Esophagus muscularis mucosa (tissue), 4 donors: ENCODE measurements at places on chromosomes 11 and 22. TPM values are rescaled to one million over a fixed set of nuclear protein-coding genes. Genes with fewer than 3 reads are reported as not detected.
A peak's percentile ranks its signal among the peaks of the same experiment; 100 is the strongest.

GRCh38 chr11:33682446-33682845, 18.2 kb downstream of the C11orf91 start:
- H3K4me3 ChIP-seq: no peak overlapping the region
- H3K36me3 ChIP-seq: no peaks in the 10 kb centered on the region
- peaks cover 7% of the 10 kb centered on the region for H3K27me3 ChIP-seq
- H3K27ac ChIP-seq: no peak overlapping the region
- H3K4me1 ChIP-seq: no peaks in the 10 kb centered on the region

GRCh38 chr11:29127461-29127860, 889.4 kb downstream of the KCNA4 start:
- H3K36me3 ChIP-seq: no peaks in the 10 kb centered on the region
- no peak for DNase-seq
- H3K27me3 ChIP-seq: no peaks in the 10 kb centered on the region
- H3K27ac ChIP-seq: no peak overlapping the region
- no peaks in the 10 kb centered on the region for H3K4me1 ChIP-seq

DNA sequence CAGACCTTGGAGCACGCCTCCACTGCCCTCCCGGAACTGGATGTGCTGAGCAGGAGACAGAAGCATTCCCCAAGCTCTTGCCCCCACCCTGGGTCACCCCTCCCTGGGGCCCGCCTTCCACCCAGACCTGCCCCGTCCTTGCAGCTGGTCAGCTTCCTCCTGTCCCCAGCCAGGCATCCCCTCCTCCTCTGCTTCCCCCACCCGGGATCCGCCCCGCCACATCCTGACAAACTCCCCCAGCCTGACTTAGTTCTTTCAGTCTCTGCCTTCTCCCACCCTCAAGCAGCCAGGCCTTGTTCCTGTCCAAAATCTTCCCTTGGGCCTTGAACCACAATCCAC, 1.1 kb upstream of the PLXNB2 start:
- H3K36me3 ChIP-seq: no peaks in the 10 kb centered on the region
- peak; percentile 95 for DNase-seq
- peak overlapping the region; percentile 93 for H3K27ac ChIP-seq
- H3K27me3 ChIP-seq: no peaks in the 10 kb centered on the region
- H3K4me3 ChIP-seq: no peak overlapping the region

- H3K27me3 ChIP-seq: peaks cover 4% of the 10 kb centered on the region
- no peak overlapping the region for H3K4me3 ChIP-seq
- H3K4me1 ChIP-seq: peaks cover 38% of the 10 kb centered on the region
- H3K36me3 ChIP-seq: no peaks in the 10 kb centered on the region
- DNase-seq: no peak
Observed at GRCh38 chr11:61512435-61512834, 3.9 kb downstream of the LRRC10B start.

DNA sequence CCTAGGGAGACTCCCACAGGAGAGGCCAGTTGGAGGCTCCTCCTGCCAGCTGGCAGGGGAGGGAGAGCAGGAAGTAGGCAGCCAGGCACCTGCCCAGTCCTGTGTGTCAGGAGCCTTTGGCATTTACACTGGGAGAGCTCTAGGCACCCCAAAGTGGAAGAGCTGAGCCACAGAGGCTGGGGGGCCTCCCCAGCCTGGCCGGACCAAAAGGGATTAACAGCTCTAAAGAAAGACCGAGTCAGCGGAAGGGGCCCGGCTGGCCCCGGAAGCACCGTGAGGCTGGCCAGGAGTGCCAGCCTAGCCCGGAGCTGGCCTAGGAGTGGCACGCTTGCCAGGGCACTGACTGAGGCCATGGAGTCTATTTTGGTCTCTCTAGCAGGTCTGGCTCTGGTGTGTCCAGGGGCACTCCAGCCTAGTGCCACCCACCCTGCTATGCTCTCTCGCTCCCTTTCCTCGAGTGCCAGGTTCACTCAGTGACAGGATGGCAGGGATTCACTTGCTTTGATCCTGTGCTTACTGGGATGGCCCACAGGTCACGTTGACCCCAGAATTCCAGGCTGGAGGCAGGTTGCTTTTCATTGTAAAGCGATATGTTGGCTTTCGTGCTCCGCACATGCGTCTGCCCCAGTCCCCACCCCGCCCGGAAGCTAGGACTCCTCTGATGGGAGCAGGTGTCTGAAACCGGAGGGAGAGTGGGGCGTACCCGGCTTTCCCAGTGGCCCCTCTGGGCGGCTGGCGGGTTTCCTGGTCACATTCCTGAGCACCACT, 3.3 kb upstream of the KMT5B start:
- no peak overlapping the region for H3K4me3 ChIP-seq
- H3K4me1 ChIP-seq: peaks cover 23% of the 10 kb centered on the region
- H3K27me3 ChIP-seq: no peaks in the 10 kb centered on the region
- H3K27ac ChIP-seq: no peak overlapping the region
- H3K36me3 ChIP-seq: no peaks in the 10 kb centered on the region
- no peak for DNase-seq

DNA sequence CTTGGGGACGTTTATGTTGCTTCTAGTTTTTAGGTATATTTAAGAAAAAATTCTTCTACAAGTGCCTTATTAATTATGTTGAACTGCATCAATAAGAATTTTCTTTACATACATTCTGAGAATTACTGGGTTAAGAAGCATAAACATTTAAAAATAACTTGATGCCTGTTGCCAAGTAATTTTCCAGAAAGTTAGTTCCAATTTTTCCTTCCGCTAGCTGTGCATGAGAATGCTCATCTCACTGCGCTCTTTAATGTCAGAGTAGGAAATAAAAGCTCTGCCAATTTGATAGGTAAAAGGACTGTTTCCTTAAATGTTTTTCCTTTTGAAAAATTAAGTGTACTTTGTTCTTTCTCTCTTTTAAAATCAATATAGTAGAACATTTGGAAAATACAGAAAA, 113.1 kb upstream of the ZBED5 start:
- no peak overlapping the region for H3K27ac ChIP-seq
- no peak for DNase-seq
- H3K36me3 ChIP-seq: no peaks in the 10 kb centered on the region

DNA sequence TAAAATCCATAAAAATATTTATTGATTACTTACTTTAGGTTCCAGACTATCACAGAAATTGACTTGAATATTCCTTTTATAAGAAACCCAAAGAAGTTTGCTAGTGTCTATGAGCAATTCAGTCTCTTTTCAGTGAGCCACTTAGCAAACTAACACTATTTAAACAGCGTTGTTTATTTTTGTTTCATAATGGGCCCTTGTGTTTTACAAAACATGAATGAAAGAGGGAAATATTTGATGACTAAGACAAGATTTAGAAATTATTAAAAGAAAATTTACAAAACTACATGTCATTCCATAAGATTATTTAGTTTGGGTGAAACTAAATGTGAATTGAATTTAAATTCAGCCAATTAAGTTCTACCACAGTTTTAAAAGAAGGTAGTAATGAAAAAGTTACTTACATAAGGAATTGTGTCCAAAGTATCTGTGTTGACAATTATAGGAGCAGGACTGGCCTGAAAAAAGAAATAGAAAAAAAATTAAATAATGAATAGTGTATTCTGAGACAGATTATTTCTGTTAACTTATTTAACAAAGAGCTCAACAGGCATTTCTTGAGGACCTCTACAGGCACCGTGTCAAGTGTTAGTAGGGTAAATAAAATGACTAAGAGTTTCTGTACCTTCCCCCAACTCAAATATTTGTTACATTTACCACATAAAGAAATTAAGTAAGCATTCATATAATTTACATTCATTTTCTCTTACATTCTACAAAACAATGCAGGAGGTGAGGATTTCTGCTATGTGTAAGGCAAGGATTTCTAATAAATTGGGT, 964.9 kb upstream of the CCDC90B start:
- no peaks in the 10 kb centered on the region for H3K36me3 ChIP-seq
- H3K27ac ChIP-seq: no peak overlapping the region
- no peaks in the 10 kb centered on the region for H3K27me3 ChIP-seq
- H3K4me1 ChIP-seq: no peaks in the 10 kb centered on the region

DNA sequence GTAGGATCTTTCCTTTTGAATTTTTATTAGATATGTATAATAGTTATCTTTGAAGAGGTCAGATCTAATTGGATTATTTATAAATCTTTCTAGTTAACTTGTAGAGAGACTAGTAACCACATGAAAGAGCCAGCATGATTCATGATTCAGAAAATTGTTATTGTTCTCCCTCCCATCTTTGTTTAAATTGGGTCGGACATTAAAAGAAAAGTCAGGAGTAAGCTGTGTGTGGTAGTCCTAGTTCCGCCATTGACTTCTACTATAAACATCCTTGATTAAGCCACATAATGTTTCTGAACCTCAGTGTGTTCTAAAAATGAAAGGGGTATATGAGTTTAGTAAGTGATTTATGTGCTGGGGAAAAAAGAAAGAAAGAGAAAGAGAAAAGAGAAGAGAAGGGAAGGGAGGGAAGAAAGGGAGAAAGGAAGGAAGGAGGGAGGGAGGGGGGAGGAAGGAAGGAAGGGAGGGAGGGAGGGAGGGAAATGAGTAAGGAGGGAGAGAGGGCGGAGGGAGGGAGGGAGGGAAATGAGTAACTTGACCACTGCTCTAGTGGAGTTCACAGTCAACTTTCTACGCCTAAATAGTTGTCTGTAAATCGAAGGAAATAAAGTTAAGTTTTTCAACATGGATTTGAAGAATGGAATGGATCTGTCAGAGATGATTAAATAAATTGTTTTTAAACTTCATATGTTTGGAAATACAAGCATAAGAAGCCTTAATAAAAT, 32.9 kb downstream of the SIK2 start:
- H3K4me1 ChIP-seq: peaks cover 60% of the 10 kb centered on the region
- no peak for DNase-seq
- no peaks in the 10 kb centered on the region for H3K27me3 ChIP-seq

GRCh38 chr11:36142439-36142838, 146.8 kb downstream of the COMMD9 start:
- no peak overlapping the region for H3K4me3 ChIP-seq
- no peaks in the 10 kb centered on the region for H3K27me3 ChIP-seq
- H3K36me3 ChIP-seq: no peaks in the 10 kb centered on the region
- peaks cover 6% of the 10 kb centered on the region for H3K4me1 ChIP-seq
- DNase-seq: no peak

GRCh38 chr22:36381513-36382128, 6.1 kb downstream of the MYH9 start:
- peaks cover 75% of the 10 kb centered on the region for H3K4me1 ChIP-seq
- H3K27me3 ChIP-seq: no peaks in the 10 kb centered on the region
- H3K4me3 ChIP-seq: peak overlapping the region; percentile 73
- H3K27ac ChIP-seq: peak overlapping the region; percentile 99
- no peak for DNase-seq
- peaks cover 31% of the 10 kb centered on the region for H3K36me3 ChIP-seq

DNA sequence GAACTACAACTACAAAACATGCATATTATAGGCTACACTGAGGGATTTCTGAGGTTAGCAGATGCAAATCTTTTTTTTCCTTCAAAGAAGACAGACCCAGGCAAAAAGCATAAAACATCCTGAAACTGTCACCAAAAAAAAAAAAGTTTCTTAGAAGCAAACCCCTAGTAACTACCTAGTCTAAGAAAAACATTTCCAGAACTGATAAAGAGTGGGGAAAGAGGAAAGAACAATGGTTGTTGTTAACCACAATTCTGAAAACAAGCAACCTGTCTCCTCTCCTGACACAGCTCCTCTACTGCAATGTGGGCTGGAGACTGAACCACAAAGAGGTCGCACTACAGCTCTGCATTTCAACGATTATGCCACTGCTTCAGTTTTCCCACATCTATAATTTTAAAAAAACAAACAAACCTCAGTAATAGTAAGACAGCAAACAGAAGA, 15.0 kb downstream of the DENND5A start:
- peaks cover 6% of the 10 kb centered on the region for H3K36me3 ChIP-seq
- no peak overlapping the region for H3K27ac ChIP-seq
- peaks cover 35% of the 10 kb centered on the region for H3K4me1 ChIP-seq
- H3K27me3 ChIP-seq: no peaks in the 10 kb centered on the region

DNA sequence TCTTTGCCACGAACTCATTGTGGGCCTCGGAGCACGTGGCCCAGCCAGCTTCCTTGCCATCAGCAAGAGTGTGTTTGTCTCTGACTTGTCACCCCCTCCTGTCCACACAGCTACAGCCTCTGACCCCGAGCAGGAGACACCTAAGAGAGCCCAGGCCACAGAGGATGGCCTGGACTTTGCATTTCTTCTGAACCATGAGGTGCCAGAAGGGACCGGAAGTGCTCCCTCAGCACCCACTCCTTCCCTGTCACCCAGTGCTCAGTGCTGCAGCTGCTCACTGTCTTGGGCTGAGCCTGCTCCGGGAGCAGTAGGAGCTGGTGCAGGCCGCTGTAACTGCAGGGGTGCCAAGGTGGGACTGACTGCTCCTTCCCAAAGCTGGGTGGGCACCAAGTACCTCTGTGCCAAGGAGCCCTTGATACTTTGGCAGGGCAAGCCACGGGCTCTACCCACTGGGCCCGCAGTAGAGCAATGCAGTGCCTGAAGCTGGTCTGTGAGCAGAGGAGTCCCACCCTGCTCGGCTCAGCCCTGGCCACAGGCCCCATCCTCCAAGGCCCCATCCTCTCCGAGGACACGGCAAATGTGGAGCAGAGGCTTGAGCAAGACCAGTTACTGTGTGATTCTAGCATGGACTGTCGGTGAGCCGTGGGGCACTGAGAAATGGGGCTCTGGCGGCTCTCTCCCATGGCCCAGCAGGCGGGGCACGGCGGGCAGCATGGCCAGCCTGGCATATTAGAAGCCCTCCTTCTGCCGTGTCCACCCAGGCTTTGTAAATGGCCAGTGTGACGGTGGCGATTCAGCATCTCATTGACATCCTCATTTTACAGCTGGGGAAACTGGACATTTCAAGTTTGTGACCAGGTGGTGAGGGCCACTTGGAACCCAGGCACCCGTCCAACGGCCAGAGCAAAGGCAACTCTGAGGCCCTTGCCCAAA, 6.3 kb downstream of the GRK2 start:
- H3K4me1 ChIP-seq: peaks cover 100% of the 10 kb centered on the region
- no peaks in the 10 kb centered on the region for H3K27me3 ChIP-seq
- no peaks in the 10 kb centered on the region for H3K36me3 ChIP-seq
- no peak overlapping the region for H3K4me3 ChIP-seq
- DNase-seq: no peak

GRCh38 chr22:39825661-39826102, 67.9 kb downstream of the ENTHD1 start:
- no peaks in the 10 kb centered on the region for H3K4me1 ChIP-seq
- H3K4me3 ChIP-seq: no peak overlapping the region
- no peak overlapping the region for H3K27ac ChIP-seq
- DNase-seq: no peak
- H3K27me3 ChIP-seq: no peaks in the 10 kb centered on the region

GRCh38 chr11:131811383-131811782, 441.0 kb downstream of the NTM start:
- no peaks in the 10 kb centered on the region for H3K36me3 ChIP-seq
- no peaks in the 10 kb centered on the region for H3K27me3 ChIP-seq
- no peaks in the 10 kb centered on the region for H3K4me1 ChIP-seq
- no peak overlapping the region for H3K27ac ChIP-seq

ASRGL1 gene
- 2.1 TPM for total RNA-seq

SCGB2A2 gene
- not detected for total RNA-seq

SHISA8 gene
- 0.83 TPM for total RNA-seq

FAM83F gene
- 0.66 TPM for total RNA-seq

TSPO gene
- total RNA-seq: 185 TPM
